ENCODE measurements at places on chromosomes 6 and 20.

DNA sequence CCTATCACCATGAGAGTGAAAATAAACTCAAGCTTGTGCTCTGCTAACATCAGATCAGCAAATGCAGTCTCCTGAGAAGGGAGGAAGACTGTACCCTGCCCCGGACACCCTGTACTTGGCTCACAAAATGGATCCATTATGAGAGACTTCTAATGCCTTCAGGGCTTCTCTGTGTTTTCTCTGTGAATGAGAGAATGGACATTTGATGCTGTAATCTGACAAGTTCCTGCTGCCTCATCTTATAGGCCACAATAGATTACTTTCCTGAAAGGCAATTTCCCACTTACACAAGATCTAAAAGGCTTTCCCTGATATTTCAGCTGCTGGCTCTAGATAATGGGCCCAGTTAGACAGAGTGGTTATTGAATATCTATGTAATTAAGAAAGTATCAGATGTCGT is 117.2 kb downstream of the OTOR start:
- DNase-seq = no peak

DNA sequence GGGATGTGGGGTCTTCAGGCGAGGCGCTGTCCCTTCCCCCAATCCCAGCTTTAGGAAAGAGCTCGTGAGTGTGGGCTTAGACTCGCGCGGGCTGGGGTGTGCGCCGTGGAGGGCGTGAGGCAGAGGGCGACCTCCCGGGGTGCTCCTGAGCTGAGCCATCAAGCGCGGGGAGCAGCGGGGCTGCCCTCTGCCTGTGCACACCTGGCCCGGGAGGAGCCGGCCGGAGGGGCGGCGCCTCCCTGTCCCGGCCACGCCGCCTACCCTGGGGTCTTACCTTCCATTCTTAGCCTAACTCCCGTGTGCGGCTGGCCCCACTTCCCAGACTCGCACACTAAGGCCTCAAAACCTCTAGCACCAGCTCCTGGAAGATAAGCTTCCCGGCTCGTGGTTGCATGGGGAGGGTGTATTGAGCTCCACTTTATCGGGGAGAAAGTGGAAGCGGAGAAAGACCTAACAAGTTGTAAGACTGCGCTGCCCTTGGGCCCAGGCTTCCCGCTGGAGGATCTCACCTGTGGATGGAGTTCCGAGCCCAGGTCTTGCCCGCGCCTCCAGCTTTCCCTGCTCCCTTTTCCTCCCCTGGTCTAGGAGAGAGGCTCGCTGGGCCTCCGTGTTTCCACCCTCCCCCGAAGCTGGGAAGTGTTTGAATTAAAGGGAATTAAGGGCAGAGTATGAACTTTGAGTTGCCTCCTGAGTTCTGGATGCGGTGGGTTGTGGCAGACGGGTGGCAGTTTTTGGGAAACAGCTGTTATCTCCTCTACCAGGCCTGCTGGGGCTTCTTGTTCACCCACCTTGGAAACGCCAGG is 1.2 kb downstream of the DNMT3B start:
- DNase-seq = no peak

DNA sequence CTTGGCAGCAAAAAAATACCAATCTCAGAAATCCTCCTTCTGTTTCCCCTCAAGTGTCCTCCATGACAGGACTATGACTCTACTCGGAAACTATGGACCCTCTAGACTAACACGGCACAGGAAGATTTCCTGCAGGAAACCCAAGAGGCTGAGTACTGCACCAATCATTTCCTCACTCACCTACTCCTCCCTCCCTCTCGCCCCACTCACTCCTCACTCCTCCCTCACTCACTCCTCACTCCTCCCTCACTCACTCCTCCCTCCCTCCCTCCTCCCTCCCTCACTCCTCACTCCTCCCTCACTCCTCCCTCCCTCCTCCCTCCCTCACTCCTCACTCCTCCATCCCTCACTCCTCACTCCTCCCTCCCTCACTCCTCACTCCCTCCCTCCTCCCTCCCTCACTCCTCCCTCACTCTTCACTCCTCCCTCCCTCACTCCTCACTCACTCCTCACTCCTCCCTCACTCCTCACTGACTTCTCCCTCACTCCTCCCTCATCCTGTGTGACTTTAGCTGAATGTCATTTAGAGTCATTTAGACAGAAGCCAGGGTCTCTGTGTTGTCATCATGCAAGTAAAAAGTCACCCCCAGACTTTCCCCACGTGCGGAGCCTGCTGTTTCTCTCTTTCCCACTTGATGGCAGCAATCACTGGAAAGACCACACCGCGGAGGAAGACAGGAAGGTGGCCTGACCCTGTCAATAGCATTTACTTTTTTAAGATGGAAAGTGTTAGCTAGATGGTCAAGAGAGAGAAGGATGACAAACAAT is 226.8 kb upstream of the PDE10A start:
- no peak for DNase-seq

DNA sequence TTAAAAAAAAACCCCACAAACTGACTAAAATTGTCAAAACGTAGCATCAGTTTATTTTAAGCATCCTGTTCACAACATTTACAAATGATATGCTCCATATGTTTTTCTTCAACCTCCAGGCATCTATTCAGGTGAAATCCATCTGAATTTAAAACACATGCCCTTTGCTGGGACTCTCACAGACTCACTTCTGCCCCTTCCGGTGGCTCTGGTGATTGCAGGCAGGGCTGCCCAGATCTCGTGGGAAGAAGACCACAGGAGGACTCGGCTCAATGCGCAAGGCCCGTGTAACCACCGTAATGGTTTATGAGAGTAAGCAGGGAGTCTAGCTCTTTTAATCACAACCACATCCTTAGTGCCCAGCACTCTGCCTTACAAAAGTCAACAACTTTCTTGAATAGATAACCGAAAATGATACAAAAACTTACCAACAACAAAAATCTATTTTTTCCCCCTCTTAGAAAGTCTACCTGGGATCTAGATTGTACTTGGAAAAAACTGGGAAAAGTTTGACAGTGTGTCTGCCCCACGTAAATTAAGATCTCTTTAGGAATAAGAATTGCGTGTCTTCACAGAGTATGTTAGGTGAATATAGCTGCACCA is 139.1 kb downstream of the KIF16B start:
- DNase-seq = peak; percentile 84

DNA sequence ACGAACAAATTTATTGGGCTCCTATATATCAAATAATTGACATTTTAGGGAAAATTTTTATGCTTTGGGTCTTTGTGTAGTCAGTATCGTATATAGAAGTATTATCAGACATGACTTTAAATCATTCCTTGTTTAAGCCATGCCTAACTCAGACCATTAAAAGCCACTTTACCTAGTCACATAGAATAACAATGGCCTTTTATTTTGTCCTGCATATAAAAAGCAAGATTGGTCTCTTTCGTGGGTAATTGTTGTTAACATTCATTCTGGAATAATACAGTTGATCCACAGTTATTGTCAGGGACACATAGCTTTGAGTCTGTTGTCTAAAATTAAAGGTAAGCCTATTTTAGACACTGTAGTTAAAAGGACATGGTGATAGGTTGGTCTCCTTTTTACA is 47.4 kb downstream of the PLEKHG1 start:
- DNase-seq = no peak
